ENCODE measurements at places on chromosomes 7 and 10.

GRCh38 chr7:84237533-84238173, 43.1 kb upstream of the SEMA3A start:
- peak; percentile 84 for DNase-seq

DNA sequence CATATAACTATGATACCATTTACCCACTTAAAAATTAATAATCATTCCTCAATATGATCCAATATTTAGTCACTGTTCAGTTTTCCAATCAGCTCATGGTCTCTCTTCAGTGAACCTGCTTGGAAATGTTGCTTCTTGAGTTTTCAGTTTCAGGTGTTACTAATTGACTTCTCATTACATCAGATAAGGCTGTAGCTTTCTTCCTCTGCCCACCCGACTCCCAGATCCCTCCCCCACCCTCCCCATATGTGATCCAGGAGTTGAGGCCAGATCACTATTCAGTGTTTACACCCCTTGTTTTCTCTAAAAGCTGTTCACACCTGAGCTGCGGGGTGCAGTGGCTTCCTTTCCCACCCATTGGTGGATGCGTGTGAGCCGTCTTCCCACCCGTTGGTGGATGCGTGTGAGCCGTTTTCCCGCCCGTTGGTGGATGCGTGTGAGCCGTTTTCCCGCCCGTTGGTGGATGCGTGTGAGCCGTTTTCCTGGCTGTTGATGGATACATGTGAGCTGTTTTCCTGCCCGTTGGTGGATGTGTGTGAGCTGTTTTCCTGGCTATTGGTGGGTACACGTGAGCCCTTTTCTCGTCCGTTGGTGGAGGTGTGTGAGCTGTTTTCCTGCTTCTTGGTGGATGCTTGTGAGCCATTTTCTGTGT, 3.2 kb upstream of the MTG1 start:
- DNase-seq: no peak

DNA sequence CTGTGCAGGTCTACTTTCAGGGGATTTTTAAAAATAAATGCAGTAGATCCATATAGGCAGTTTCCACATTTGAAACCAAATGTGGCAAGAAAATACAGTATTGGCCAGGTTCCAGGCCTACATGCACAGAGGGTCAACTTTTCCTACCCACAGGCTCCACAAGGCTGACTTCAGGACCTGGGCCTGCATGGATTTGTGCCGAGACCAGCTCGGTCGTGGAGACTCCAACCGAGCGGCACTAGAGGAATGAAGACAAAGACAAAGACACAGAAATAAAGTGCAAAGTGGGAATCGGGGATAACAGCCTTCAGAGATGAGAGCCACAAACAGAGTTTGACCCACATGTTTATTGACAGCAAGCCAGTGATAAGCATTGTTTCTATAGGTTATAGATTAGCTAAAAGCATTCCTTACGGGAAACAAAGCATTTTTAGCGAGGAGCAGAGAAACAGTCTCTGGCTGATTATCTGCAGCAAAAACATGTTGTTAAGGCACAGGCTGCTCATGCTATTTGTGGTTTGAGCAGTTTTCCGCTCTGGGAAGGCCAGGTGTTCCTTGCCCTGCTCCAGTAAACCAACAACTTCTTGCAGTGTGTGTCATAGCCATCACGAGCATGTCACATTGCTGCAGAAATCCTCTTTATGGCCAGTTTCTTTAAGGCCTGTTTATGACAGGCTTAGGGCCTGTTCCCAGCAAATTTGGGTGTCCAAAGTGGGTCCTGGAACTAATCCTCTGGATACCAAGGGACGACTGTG, 52.6 kb downstream of the ZNF37A start:
- DNase-seq: no peak

DNA sequence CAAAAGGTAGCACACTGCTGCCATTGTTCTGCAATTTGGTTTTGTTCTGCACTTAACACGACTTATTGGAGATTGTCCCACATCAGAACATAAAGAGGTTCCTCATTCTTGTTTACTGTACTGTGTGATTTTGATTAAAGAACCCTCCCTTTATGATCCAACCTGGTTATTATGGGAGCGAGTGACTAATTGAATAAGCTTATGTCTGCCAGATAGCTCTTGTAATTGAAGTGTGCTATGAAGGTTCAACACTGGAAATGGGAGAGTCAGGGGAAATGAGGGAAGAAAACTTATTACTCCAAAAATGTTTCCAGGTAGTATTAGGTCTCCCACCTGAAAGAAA, 33.9 kb downstream of the CASP7 start:
- DNase-seq: no peak

- no peak for DNase-seq
These were observed 4.0 kb downstream of the GPR15LG start for GRCh38 chr10:84177541-84178141.

DNA sequence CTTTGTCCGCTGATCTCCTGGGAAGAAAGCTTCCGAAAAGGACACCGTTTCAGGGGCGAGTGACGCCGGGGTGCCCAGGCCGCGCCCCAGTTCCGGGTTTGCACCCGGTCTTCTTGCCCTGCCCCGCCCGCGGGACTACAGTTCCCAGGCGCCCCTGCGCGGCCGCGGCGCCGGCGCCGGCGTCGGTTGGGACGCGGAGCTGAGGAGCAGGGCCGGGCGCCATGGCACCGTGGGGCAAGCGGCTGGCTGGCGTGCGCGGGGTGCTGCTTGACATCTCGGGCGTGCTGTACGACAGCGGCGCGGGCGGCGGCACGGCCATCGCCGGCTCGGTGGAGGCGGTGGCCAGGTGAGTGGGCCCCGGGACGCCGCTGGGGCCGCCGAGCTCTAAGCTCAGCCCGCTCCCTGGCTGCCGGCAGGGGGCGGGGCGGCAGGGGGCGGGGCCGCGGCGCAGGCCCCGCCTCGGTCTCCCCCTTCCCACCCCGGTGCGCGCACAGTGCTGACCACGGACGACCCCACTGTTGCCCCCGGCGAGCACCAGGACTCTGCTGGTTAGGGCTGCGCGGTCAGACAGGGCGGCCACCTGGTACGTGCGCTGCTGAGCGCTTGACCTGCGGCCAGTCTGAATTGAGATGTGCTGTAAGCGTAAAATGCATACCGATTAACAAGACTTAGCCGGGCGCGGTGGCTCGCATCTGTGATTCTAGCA, at the start of gene LHPP:
Gene LHPP (plus strand): TSS at position 182 of the 706 bp plus-strand sequence. CDS start 40 bp downstream, at position 222.
- DNase-seq: peak; percentile 60

DNA sequence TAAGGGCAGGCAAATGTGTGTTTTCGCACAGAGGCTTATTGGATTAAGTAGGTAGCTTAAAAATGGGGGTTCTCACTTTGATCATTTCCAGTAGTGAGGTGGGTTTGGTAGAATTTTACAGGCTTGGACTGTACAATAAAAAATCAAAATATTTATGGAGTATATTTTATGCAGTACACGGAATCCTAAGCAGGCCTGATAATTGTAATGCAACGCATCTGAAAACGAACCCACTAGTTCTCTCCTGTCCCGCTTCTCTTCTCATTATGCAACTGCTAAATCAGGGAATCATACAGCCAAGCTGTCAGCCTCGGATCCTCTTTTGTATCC, 377 bp upstream of the POLR1F start:
- no peak for DNase-seq

DNA sequence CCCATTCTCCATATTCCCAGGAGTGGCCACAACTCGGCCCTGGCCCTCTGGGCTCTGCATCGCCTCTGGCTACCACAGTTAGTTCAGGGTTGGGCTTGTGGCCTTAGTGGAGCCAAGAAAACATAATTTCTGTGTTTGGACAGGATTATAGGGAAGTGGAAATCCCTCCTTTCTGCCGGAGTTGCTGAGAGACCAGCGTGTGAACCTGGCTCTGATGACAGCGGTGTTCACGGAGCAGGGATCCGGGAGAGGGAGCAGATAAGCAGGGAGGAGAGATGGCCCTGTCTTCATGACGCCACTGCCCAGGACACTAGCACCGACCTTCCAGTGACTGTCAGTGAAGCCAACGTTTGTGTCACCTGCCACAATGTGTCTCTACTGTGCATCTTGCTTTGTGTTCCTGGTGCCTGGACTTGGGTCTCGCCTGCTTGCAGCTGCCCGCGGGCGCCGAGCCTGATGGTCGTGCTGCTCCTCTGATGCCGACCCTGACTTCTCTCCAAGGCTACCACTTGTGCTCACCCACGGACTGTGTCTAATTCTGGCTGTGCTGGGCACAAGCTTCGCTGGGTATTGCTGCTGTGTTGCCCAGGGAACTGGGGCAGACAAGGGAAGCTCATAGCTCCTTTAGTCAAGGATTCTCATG, 67.0 kb upstream of the VIPR2 start:
- DNase-seq: no peak

DNA sequence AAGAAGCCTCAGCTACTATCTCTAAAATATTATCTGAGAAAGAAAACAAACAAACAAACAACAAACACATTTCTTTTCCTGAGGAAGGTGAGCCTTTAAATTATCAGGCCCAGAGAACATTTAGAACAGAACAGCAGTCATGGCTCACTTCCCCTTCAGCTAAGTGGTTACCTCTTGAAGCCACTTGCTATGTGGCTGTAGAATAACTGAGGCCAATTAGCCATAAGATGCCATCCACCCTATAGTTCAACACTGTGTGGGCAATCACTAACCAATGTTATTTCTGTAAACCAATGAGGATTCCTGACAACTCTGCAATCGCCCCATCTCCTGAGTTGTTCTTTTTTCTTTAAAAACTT, 3.7 kb upstream of the UPP1 start:
- DNase-seq: no peak

DNA sequence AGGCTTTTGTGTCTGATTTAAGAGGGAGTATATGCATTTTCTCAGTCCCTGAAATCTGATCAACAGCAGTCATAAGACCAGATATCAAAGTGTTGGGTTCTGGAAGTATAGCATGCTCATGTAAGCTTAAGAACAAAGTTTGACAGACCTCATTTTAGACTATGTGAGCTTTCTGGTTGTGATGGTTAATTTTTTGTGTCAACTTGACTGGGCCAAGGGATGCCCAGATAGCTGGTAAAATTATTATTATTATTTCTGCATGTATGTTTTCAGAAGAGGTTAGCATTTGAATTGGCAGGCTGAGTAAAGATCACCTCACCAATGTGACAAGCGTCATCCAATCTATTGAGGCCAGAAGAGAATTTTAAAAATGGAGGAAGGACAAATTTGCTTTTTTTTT, 63.5 kb upstream of the FRMD4A start:
- DNase-seq: no peak

DNA sequence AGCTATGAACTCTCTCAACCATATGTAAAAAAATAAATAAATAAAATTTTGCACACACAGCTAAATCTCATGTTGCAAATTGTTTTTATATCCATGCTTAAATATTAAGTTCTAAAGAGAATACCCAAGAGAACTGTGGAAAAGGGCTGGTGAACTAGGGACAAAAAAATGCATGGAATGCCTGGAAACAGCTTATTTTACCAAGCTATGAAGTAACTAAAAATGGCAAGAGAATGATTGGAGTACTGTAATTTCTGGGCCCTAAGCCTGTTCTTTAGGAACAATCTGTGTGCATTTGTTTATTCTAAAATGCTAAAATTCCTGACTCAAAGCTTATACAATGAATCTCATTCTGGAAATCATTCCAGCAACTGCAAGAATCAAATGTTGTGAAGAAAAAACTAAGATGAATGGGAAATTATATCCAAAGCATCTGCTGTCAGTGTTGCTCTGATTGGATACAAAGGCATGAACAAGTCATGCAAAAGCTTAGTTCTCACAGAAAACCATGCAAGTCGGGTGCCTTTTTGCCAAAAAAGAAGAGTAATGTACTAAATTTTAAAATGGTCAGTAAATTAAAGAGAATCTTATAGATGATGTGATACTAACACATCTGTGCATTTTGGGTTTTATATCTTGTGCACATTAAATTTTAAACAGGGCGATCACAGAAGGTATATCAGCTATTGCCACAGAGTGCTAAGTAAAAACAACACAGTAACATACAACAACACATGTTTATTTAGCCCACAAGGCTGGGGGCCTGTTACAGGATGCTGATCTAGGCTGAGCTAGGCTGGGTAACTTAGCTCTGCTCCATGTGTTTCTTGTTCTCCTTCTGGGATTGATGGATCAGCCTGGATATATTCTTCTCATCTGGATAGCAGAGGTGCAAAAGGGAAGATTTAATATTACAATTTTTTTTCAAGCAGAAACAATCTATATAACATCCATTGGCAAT, 453.5 kb upstream of the SEMA3A start:
- DNase-seq: peak; percentile 74

- no peak for DNase-seq
These were observed 400.0 kb upstream of the CELF2 start for GRCh38 chr10:10617686-10618085.

DNA sequence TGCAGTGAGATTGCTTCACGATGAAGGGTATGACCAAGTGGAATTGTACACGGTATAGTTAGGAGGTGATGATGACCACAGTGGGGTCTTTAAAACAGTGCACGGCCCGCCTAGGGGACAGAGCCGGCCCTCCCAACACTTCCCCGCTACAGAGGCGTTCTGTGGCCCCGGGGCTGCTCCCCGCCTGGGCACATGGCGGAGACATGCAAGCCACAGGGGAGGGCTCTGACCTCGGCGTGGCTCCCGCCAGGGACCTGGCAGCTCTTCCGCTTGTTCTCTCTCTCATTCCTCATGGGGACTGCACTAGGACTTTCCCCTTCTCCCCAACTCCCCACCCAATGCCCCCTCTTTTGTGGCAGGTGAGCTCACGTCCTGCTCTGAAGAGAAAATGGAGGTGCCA, 393.8 kb downstream of the DNAJB6 start:
- DNase-seq: no peak

GRCh38 chr7:44956157-44956766, 22.6 kb downstream of the MYO1G start:
- DNase-seq: no peak

DNA sequence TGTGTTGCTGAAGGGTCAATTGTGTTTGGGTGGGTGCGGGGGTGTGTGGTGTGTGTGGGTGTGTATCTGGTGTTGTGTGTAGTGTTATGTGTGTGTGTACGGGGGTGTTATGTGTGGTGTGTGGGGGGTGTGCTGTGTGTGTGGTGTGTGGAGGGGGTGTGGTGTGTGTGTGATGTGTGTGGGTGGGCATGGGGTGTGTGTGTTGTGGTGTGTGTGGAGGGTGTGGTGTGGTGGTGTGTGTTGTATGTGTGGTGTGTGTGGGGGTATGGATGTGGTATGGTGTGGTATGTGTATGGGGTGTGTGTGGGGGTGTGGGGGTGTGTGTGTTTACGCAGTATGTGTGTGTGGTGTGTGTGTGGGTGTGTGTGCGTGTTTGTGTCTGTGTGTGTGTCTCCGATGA, 110.8 kb downstream of the ZNF22 start:
- DNase-seq: no peak

DNA sequence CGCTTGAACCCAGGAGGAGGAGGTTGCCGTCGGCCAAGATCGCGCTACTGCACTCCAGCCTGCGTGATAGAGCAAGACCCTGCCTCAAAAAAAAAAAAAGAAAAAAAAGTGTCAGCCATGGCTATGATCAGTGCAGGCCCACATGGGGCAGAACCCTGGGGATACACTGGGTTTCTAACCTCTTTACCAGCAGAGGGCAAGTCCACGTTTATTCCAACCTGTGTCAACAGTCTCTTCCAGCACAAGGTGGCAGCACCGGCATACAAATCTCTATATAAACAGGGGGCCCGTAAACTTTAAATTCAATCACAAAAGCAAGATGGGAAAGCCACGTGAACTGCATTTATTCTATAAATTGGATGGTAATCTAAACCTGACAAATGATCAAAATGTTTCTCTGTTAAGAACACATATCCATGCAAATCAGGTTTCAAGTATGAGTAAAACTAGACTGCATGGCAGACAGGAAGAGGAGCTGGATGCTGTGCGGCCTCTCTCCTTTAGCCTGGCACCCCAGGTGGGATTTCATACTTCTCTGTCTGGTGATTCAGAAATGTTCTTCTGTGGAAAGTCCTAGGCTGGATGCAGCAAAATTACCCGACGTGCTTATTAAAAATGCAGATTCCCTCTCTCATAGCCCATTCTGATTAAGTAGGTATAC, 60.0 kb upstream of the STEAP1B start:
- DNase-seq: peak; percentile 84

Measured in brain microvascular endothelial cell (primary cell).